ENCODE measurements at places on chromosomes 13 and 19.

GRCh38 chr19:13117772-13118423 lies at the start of gene NACC1:
Gene NACC1, plus strand, starts transcription at chr19:13118264. Its CDS starts 16,944 bp downstream, at chr19:13135208.
- DNase-seq = peak; percentile 99

DNA sequence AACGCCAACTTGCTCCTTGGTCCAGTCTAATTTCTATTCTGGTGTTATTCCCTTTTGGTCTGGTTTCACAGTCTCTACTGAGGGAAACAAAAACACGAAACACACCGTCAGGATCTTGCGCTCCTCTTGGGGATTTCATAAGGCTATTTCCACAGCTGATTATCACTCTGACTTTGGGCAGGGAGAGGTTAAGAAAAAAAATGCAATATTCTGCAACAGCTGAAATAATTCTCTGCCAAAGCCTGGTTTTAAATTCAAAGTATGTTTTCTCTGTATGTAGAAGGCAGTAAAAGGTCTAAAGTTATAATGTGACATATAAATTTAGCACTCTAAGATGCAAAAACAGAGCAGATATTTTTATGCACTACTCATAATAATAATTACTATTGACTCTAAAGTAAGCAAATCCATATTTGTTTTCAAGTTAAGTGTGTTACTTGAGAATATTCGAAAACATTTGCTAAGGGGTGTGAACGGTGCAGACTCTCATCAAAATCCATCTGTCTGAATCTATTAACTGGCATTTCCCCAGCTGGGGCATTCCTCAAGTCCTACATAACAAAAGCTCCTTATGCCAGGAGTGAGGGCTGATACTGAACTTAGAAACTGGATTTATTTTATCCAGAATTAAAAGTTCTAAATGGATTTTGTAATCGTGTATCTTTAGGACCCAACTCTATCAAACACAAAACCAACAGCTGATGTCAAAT lies 38.4 kb upstream of the STARD13 start:
- DNase-seq = no peak

- no peak for DNase-seq
These were observed 19.6 kb upstream of the PCCA start for GRCh38 chr13:100069278-100069677.

- no peak for DNase-seq
These were observed 278.0 kb downstream of the ITGBL1 start for GRCh38 chr13:101730420-101731000.

- no peak for DNase-seq
These were observed 2.3 kb downstream of the PPP1R15A start for GRCh38 chr19:48874303-48875135.

- no peak for DNase-seq
These were observed 294.3 kb upstream of the MAB21L1 start for GRCh38 chr13:35770756-35771297.

DNA sequence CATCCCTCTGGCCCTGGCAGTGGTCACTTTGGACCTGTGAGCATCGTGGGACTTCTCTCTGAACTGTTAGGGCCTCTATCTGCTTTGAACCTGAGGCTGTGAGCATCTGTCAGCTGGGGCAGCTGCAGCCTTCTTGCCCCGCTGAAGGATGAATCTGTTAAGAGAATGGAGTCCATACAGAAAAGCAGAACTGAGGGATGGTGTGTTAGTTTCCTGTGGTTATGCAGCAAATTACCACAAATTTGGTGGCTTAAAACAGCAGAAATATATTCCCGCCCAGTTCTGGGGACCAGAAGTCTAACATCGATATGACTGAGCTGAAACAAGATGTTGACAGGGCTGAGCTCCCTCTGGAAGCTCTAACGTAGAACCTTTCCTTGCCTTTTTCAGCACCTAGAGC lies 1.6 kb upstream of the ZNF497 start:
- no peak for DNase-seq

DNA sequence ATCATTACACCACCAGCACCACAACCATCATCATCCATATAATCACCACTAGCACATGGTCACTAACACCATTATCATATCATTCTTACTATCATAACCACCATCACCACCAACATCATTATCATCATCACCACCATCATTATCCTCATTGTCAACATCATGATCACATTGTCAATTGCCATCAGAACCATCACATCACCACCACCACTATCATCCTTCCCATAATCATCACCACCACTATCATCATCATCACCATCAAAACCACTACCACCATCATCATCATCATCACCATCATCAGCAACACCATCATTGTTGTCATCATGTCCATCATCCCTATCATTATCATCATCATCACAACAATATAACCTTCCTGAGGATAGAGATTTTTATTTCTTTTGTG lies 58.1 kb downstream of the MBD3L1 start:
- no peak for DNase-seq

DNA sequence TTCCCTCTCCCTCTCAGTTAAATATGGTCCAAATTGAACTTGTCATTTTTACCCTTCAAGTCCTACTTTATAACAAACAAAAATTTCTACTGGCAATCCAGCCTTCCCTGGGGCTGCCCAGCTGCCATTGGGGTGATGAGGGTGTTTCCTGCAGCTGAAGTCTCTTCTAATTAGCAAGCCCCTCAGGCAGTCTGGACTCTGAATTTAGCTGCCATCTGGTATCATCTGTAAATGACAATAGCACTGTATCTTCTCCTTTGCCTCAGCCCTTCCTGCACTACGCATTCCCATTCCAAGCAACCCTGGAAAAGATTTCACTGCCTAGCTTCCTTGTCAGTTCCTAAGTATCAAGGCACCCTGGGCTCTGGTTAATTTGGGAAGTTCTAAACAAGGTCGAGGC lies 331.1 kb upstream of the KLF12 start:
- no peak for DNase-seq

DNA sequence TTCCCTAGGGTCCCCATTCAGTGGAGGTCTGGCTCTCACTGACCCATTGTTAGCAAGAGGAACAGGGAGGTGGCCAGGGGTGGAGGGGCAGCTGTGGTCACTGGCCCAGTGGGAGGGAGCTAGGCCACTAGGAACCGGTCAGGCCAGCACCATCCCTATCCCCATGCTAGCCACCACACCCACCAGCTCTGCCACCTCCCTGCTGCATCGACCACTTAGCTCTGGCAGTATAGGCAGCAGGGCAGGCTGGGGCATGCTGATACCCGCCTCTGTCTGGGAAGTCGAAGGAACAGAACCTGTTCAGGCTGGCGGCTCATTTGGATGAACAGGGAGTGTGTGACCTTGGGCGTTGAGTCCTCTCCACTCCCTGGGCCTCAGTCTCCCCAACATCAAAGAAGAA lies 4.7 kb downstream of the PPP1R13L start:
- no peak for DNase-seq

DNA sequence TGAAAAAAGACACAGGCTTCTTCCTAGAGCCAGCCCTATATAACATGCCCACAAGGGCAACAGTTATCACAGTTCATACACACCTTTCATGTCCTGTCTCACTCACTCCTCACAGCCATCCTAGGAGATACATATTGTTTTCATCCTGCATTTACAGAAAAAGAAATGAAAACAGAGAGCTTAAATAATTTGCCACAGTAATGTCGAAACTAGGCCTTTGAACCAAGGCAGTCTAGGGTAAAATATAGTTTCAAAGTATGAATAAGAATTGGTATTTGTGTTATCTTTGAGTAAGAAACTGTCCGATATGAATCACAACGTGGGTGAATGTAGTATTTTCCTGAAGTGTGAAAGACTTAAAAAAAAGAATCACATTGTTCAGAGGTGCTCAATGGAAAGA lies 26.8 kb downstream of the CLDN10 start:
- peak; percentile 32 for DNase-seq

- no peak for DNase-seq
These were observed 107.0 kb downstream of the ZNF486 start for GRCh38 chr19:20273951-20274570.

- DNase-seq = no peak
These were observed 310.4 kb downstream of the SPRY2 start for GRCh38 chr13:80030491-80030890.

DNA sequence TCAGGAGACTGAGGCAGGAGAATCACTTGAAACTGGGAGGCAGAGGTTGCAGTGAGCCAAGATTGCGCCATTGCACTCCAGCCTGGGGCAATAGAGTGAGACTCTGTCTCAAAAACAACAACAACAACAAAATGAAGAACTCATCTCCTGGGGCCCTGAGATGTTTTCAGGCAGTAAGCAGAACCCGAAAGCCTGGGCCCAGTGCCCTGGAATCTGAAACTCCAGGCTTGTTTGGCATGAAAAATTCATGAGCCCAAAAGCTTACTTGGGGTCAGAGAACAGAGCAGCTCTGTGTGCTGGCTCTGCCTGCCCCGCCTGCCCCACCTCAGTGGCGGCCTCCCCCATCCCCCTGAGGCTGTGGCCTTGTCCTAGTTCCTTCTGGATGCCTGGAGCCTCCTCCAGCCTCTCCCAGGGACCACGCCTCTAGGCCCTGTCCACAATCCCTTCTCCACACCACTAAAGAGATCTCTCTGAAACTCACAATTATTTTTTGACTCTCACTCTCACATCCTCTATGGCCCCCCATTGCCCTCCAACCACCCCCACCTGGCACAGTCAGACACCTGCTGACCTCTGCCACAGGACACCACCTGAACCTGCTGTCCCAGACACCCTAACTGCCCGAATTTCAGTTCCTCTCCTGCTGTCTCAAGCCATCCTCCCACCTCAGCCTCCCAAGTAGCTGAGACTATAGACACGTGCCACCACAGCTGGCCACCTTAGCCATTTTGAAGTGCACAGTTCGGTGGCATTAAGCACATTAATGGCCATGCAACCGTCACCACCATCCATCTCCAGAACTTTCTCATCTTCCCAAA lies 6.9 kb upstream of the AP1M2 start:
- DNase-seq = no peak

- DNase-seq = no peak
These were observed 279.6 kb downstream of the KLF5 start for GRCh38 chr13:73338389-73338788.

DNA sequence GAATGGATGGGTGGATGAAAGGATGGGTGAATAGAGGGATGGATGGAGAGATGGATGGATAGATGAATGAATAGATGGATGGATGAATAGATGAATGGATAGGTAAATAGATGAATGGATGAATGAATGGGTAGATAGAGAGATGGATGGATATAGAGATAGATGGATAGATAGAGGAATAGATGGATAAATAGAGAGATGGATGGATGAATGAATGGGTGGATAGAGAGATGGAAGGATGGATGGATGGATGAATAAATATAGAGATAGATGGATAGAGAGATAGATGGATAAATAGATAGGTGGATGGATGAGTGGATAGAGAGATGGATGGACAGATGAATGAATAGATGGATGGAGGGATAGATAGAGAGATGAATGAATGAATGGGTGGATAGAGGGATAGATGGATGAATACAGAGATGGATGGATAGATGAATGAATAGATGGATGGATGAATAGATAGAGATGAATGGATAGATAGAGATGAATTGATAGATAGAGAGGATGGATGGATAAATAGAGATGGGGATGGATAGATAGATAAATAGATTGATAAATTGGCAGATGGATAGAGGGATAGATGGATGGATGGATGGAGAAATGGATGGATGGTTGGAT lies 106.7 kb upstream of the SOX1 start:
- no peak for DNase-seq

- DNase-seq = peak; percentile 77
These were observed 15.5 kb downstream of the MAST3 start for GRCh38 chr19:18112989-18113478.

GRCh38 chr19:38879400-38879751 lies 1.3 kb upstream of the RINL start:
- DNase-seq = no peak

- DNase-seq = no peak
These were observed 7.8 kb upstream of the SPRY2 start for GRCh38 chr13:80348750-80349149.

DNA sequence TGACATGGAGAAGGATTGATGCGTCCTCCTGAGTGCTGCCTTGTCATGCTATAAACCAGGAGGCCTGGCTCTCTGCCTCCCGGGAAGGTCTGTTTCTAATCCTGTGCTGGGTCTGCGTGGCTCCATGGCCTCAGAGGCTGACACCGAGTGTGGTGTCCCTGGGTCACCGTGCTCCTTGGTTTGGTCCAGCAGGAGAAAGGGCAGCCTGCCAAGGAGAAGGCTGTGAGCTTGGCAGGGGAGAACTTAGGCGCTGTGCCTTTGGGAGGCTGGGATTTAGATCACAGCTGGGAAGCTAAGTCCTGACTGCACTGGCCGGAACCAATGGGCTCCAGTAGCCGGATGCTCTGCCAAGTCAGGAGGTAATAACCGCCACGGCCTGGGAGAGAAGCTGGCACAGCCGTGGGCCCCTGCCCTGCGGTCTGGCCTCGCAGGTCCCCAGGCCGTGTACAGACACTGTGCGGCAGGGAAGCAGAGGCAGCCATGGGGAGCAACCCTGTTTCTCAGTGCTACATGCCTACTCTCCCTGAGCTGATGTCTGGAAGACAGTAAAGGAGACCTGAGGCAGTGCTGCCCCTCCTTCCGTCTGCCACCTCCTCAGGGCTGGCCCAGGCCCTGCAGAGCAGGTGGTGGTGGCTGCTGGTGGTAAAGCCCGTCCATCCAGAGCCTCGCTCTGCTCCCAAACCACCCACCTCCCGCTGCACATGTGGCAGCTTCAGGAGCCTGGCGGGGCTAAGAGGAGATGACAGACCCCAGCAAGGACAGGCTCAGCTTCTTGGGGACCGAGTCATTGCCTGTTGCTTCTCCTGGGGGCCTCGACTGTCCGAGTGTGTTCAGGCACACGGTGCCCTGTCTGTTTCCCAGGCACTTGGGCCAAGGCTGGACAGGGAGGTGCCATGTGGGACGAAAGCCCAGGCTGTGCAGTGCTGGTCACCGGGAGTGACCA lies 44.9 kb downstream of the C13orf46 start:
- peak; percentile 23 for DNase-seq

- no peak for DNase-seq
These were observed 45.8 kb downstream of the EPS15L1 start for GRCh38 chr19:16425993-16426392.

- DNase-seq = no peak
These were observed 669 bp downstream of the GADD45B start for GRCh38 chr19:2476451-2477140.

DNA sequence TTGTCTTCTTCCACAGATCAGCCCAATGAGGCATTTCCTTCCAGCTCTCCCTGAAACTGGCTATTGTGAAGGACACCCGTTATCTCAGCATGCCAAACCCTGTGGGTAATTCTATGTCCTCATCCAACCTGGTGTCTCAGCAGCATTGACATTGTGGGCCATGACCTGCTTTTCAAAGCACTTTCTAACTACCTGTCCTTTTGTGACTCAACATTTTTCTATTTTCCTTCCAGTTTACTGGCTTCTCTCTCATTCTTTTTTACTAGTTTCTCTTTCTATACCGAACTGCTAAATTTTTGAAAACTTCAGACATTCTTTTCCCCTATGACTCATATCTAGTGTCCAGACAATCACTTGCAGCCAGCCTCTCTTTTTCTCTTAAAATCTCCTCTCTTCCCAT lies 136.4 kb upstream of the HTR2A start:
- no peak for DNase-seq

- DNase-seq = no peak
These were observed 47.5 kb downstream of the DCT start for GRCh38 chr13:94431987-94432386.

DNA sequence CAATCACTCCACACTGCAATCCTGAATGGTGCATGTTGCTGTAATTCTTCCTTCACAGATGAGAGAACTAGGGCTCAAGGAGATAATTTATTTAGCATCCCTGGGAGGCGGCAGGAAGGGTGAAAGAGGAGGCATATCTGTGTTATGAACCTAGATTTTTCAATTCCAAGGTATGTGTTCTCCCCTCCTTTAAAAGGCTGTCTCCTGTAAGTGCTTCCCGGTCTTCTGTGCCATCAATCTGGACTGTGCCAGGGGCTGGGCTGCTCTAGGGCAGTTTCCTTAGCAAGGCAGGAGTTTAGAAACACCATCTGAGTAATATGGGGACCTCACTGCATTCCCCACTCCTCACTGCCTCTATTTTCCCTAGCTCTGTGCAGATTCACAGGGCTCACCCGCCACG lies 185.0 kb downstream of the RFC3 start:
- DNase-seq = no peak

All from GM13977 (cell line).